Omental fat pad (tissue), 4 donors: ENCODE measurements at places on chromosomes 7 and 10.

DNA sequence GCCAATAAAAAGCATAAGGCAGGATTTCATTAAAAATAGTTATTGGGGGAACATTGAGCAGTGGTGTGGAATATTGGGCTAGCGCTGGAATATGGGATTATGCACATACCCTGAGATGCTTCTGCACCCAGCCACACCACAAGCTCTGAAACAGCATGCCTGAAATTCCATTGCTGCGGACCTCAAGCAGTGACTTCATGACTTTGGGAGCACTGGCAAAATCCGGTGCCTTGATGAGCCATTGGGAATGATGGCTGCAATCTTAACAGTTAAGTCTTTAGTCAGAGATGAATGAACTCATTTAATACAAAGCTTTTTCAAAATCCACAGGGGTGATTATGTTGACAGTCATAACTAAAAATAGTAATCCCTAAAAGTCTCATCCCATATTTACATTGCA lies 274.7 kb upstream of the MTPN start:
- DNase-seq = no peak

- no peak for DNase-seq
These were observed 593.4 kb upstream of the GHITM start for GRCh38 chr10:83545901-83546391.

- no peak for DNase-seq
These were observed 87.3 kb downstream of the REEP3 start for GRCh38 chr10:63608511-63608910.

GRCh38 chr10:17859492-17860156 lies 50.5 kb downstream of the MRC1 start:
- DNase-seq = no peak

- DNase-seq = no peak
These were observed 148.4 kb downstream of the ADAM12 start for GRCh38 chr10:126239844-126240243.

DNA sequence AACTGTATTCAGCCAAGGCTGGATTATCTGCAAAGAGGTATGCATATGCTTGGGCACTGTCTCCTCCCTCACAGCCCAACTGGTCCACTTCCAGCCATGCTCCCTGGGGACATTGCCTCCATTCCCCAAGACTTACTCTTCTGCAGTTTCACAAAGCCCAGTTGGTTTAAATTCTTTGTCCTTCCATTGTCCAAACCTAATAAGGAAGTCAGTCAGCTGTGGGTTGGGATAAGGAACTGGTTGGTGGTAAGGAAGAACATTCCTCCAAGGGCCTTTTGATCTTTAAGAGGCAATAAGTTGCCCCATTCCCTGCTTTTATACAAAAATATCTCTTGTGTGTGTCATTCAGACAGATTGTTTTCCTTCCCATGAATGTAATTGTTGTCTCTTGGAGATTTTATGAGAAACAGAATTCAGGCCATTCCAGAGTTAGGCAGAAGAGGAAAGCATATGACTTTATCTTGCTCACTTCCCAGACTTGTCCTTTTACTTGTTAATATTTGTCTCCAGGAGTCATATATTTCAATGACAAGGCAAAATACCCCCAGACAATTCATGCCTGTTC lies 673.7 kb downstream of the SUGCT start:
- DNase-seq = no peak

GRCh38 chr10:6788731-6789130 lies 208.7 kb upstream of the PRKCQ start:
- no peak for DNase-seq
